ENCODE measurements at places on chromosomes 4 and X. TPM values are rescaled to one million over a fixed set of nuclear protein-coding genes. Genes with fewer than 3 reads are reported as not detected.

- no peak for DNase-seq
Observed at GRCh38 chr4:182351485-182351884, 108.3 kb downstream of the TENM3 start.

DNA sequence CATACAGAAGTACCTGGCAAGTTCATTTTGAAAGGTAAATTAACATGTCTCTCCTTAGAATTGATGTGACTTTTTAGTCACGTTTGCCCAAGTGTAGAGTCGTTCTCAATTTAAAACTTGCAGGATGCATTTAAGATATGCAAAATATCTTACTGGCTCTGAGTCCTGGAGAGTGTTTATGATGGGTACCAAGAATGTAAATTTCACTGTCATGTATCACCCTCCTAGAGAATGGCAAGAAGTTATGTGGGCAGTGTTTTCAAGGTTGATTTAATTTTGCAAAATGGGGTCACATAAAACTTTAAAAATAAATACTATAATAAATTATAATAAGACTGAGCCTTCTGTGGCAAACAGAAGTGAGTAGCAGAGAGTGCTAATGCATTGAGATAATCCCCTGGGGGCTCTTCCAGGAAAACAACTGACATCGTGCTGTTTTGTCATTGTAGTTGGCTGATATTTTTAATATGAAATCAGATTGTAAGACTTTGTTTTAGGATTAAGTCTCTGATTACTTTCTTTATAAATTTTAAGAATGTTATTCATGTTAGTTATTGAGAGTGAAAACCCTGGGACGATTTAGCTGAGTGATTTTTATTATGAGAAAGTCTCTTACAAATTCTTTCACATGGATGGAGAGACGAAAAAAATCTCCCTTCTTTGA lies 103.0 kb downstream of the AFF1 start:
- no peak for DNase-seq

DNA sequence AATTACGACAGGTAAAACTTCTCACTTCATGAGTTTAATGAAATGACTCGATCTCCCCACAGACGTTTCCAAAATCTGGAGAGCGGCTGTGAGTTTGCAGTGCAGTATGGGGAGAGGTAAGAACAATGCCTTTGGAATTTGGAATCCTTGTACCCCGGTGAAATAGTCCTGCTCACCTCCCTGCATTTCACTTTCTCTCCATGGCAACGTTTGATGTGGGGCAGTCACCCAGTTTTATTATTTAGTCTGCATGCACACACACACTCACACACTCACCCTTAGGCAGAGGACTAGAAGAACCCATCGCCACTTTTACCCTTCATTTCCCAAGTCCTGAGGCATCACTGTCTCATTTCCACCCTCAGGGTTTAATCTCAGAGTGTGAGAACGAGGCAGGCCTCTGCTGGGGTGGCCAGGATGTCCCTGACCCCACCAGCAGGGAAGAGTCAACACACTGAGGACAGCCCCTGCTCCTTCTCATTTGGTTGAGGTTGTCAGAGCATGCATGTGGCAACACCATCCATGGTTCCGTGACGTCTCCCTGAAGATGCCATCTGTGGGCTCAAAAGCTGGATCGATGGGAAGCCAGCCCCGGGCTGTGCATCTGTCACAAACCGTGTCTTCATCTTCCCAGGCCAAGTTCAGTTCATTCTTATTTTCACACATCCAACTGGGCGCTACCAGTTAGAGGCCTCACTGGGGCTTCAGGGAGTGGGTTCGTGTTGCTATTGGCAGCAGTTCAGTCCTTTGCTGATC lies 119.8 kb upstream of the TRIM2 start:
- DNase-seq: no peak

DNA sequence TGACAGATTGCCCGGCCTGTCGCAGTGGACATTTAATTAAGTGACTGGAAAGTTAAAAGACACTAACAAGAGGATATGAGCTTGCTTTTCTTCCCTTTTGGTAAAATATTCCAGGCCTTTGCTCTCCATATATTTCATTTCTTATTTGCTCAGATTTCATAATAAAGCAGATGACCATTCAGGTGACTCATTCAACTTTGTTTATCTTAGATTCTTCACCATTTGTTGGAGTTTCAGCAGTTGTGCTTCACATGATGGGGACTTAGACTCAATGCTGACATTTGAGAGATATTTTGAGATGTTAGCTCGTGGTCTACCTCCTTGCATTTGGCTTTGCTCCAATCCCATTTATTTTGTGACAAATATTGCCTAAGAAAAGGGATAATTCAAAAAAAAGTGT lies 312.2 kb downstream of the ARHGAP24 start:
- DNase-seq: peak; percentile 81

- DNase-seq: no peak
Observed at GRCh38 chr4:3291969-3292570, 751 bp upstream of the RGS12 start.

GRCh38 chrX:138011468-138011867 lies 445.5 kb downstream of the ZIC3 start:
- DNase-seq: no peak

GRCh38 chr4:183624548-183624947 lies 34.4 kb downstream of the RWDD4 start:
- DNase-seq: no peak

- no peak for DNase-seq
Observed at GRCh38 chr4:55553441-55554201, 6.9 kb upstream of the CLOCK start.

Gene ZAR1
- not detected for total RNA-seq

Gene KCND1
- 1.3 TPM for total RNA-seq

Gene LGI2
- not detected for total RNA-seq

Gene ITGB1BP2
- total RNA-seq: 4.6 TPM

Data from endothelial cell of umbilical vein (primary cell).